ENCODE measurements at places on chromosomes 5 and 9.

DNA sequence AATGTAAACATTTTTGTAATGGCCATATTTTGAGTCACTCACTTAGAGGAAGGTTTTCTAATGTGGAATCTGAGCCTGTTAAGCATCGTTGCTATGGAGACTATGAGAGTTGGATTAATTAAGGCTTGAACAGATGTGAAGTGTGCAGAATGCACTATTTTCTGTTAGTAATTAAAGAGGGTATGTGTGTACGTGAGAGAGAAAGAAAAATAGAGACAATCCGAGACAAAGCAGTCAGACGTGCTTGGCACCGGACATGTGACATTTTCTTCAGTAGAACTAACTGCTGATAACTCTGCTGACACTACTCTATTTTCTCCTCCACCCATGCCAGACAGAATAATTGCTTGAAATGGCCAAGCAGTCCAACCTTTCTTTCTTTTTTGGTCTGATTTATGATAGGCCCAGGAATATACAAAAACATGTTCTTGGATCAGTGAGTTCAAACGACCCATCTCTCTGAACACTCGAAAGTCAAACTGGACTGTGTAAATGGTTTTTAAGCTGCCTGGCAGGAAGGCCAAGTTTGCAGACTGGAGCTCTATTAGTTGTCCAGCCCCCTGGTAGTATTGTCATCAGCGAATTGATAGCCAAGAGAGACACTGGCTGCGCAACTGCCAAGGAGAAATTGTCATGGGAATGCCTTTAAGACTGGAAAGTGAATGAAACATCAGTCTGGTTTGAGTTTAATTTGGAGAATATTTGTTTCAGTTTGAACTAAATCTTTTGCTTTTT is 322.1 kb downstream of the ARHGEF28 start:
- DNase-seq: no peak

DNA sequence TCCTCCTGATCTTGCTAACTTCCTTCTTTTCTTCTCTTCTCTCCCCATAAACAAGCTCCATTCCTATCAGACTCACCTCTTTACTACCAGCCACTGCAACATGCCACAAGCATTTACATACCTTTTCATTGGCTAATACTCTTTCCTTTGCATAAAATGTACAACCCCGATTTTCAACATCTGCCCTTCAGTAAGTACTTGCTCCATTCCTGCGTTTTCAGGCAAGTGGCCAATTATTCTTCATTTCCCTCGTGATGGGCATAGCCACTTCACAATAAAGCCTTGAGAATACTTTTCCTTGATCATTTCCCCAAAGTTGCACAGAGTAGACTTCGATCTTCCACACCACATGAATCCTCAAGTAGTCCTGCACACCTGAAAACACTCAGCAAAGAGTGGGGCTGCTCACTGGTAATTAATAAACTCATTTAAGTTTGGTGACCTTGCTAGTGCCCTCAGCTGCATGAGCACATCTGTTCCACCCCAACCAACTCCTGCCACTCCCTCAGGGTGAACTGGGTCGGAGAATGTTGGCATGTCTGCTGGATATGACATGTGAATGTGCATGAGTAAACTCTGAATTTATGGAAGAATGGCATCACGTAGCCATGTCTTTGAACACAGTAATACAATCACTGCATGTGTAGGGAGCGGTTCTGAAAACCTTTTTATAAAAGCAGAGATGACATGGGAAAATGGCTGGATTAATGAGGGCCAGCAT is 535.8 kb downstream of the SEMA5A start:
- no peak for DNase-seq

DNA sequence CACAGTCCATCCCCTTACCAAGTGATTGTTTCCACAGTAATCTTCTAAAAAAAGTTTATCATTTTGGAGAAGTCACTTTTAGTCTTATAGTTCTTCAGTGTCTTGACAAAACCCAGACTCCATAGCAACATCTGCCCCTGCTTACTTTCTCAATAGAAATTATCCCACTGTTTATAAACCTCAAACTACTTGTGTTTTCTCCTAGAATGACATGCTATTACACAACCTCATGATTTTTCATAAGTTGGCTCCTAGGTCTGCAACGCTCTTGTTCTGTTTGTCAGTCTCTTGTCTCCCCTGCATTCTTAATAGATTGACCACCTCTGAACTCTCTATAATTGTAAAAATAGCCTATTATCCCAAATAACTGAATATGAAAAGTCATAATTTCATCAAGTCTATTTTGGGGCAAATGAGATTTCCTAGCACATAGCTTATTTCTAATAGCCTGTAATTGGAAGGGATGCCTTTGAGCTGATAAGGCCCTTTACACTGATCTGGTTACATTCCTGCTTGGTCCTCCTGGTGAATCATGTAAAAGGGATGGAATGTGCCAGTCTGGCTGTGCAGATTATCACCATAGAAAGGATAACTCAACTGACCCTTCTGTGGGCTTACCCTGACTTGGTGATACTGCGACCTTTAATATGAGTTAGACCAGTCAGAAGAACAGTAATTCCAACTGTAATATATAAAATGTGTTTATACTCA is 69.6 kb downstream of the CHSY3 start:
- DNase-seq: no peak

DNA sequence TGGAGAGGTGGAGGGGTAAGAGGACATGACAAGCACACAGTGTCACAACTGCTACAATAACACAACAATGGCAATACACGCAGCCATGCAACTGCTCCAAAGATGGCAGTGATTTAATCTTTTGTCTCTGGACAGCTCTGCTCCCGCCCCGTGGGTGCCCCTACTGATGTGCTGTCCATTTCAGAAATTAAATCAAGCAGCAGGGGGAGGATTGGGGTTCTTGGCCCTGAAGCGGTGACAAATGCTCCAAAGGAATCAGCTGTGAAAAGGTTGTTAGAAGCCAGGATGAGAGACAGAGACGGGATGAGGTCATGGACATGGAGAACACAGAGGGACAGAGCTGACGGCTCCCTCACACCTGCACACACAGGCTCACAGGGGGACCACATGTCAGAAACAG is 22.6 kb downstream of the CNTFR start:
- no peak for DNase-seq

DNA sequence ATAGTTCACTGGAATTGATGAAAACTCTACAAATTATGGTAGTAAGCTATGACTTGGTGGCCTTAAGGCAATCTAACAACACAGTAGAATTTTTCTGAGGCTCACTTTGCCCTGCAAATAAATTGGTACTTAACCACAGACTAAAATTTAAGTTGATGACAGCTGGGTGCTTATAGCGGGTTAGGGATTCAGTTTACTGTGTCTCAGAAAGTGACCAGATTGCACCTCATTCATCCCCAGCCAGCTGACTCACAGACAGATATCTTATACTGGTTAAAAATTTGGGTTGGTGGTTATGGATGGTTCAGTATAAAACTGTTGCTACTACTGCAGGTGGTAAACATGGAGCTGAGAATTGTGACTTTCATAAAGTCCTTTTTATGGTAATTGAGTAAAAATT is 2.8 kb downstream of the CKS2 start:
- no peak for DNase-seq

GRCh38 chr5:73981704-73982103 is 355.7 kb downstream of the ARHGEF28 start:
- DNase-seq: no peak

GRCh38 chr5:180807654-180808414 is 5.2 kb upstream of the MGAT1 start:
- no peak for DNase-seq

DNA sequence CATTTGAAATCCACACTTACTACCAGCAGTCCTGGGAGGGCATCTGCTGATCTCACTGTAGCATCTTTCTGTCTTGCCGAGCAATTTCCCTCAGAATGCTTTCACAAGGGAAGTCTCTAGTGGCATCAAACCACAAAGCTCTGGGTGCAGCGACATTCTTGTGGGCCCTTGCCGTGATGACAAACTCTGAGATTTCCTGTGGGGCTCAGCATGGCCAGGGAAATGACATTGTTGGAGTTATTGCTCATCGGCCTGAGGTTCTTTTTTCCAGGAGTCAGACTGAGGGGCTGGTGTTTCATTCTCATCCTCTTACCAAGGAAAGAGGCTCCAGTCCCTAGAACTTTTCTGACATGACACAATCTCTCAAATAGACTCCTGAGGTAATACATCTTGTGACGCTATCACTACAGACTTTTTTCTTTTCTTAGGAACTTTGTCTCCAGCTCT is 51.4 kb downstream of the PFDN1 start:
- no peak for DNase-seq

GRCh38 chr9:129549684-129550083 is 71.2 kb downstream of the C9orf50 start:
- DNase-seq: peak; percentile 92

DNA sequence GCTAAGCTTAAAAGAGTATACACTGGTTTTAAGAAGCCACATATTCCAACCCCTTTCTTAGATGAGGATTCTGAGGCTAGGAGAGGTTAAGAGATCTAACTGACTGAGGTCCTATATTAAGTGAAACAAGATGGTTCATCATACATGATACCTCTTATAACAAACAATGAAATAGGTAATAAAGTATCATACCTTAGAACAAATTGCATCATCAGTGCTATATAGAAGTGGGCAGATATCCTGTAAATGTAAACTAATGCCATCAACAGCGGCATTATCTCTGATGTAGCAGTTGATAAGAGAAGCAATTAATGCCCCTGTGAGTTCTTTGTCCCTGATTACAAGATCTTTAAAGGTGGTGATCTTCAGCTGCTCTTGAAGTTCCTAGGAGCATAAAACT is 60.5 kb downstream of the NUP155 start:
- DNase-seq: no peak

GRCh38 chr9:105064248-105065097 is 136.5 kb upstream of the ABCA1 start:
- peak; percentile 96 for DNase-seq

DNA sequence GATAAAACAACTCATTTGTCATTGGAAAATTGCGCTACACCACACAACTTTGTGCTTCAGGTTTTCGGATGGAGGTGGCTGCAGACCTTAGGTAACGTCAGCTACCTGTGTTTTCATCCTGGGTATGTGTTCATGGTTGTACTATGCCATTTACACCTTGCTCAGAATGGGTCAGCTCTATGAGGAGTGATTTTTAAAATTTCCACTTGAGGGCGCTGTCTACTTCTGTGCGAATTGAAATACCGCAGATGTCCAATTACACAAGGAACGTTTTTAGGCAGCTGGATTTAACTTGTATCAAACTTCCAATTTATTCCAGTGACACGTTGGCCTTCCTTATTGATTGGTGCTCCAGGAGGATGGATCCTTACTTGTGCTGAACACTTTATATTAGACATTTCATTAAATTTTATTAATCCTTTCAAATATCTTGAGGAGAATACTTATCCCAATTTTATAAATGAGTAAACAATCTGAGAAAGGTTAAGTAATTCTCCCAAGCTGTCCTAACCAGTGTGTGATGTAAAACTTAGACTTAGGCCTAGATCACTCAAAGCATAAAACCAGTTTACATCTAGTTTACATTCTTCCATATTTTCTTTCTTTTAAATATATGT is 23.4 kb downstream of the DMRTA1 start:
- no peak for DNase-seq

DNA sequence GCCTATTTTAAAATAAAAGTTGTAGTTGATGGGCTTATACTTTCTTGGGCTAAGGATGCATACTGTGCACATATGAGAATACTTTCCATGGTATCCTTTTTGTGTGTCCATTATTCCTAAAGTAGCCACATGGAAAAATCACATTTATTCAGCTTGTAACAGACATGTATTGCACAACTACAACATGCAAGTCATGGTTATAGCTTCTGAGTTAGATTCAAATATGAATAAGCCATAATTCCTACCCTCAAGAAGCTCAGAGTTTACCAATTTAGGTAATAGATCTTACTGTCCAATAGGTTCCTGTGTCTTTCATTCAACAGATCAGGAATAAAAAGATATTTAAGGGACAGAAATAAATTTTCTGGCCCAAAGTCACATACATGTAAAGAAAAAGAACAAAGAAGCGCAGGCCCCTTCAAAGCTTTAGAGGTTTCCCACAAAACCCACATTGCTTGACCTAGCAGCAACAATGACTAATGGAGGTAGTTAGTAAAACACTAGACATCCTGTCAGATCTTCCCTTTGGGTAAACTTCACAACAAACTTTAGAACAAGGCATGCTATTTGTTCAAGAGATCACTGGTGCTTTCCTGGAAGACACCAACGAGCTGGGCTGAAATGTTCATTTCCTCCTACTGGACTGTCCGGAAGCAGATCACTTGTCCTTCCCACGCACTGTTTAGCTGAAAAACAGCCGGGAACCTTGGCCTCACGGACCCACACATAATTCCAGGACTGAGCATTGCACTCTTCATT is 78.4 kb upstream of the ITGA1 start:
- DNase-seq: no peak

DNA sequence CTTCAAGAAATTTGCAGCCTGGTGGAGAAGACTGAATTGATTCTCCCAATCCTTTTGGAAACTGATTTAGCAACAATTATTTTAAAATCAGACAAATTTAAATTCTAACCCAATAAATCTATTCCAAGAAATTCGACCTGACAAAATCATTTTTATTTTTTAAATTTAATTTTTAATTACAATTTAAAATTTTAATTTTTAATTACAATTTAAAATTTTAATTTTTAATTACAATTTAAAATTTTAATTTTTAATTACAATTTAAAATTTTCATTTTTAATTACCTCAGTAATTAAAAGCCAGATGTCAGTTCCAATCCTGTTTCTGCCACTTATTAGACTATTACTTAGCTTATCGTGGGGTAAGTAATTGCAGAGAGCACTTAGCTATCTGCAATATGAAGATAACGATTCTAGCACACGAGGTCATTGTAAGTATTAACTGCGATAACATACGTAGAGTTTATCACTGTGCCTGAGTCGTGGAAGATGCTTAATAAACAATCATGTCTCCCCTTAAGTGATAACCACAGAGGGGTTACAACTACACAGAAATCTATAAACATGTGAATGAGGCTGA is 346.4 kb upstream of the SLC24A2 start:
- DNase-seq: no peak

GRCh38 chr9:110095161-110095595 is 112.8 kb downstream of the C9orf152 start:
- no peak for DNase-seq

DNA sequence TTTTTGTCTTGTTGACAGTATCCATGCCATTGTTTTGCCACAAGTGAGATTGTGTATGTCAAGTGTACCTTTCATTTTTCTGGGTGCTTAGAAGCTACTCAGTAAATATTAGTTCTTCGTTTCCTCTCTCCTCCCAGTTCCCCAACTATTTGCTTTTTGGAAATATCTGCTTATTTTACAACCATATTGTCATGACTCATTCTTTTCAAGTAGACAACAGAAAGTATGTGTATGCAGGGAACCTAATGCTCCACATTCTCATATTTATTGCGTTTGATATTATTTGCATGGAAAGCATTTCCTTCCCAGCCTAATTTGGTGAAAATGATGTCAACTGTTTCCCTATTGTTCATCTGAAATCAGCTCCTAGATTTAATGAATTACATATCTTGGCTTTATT is 483.7 kb upstream of the RIOK2 start:
- no peak for DNase-seq
